ENCODE measurements at places on chromosomes 4 and X.
A peak's percentile ranks its signal among the peaks of the same experiment; 100 is the strongest.

DNA sequence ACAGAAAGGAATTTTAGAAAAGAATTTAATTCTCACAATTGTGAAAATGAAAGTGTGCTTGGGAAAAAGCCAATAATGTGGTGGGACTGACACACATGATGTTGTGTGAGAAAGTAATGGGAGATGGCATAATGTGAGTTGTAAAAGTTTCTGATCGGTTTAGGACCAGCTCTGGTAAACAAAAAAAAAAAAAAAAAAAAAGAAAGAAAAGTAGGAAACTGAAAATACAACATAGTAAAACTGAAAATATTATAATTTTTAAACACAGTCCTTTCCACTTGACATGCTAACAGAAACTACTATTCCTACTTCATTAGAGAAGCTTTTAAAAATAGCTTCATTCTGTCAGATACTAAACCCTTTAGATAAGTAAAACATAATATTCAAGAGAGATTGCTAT is 28.2 kb downstream of the RAP1GDS1 start:
- no peak for DNase-seq

GRCh38 chr4:182748949-182749348 is 168.2 kb downstream of the DCTD start:
- DNase-seq, result no peak

DNA sequence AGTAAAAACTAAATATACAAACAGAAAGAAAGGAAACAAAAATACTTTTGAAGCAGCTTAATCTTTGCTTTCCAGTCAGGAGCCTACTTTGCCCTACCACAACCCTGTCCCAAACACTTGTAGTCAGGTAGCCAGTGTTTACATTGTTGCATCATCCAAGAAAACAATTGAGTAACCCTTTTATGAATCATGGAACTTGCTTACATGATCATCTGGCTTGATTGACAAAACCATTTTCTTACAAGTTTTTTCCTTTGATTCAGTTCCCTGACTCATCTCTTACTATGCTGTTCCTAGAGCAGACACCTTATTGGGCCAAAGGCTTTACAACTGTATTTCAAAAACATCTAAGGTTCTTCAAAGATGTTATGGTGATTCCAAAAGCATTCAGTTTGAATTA is 740.1 kb downstream of the KLHL13 start:
- DNase-seq, result no peak

- DNase-seq, result no peak
Measured at GRCh38 chrX:69961365-69962072, 88.2 kb downstream of the AWAT2 start.

DNA sequence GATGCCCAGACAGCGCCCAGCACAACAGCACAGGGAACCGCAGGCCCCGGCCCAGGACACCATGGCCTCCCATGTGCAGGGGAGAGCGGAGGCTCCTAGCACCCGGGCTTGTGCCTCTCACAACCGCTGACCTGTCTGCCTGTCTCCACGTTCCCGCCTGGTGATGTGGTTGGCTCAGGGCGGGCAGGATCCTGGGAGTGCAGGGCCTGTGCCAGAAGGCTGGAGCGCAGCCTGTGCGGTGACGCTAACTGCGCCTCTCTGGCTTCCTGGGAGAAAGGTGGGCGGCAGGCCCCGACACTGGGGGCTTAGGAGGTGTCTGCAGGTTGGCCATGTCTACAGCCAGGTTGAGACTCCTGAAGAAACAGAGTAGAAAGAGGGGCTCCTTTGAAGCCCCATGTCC is 48.7 kb downstream of the CPZ start:
- DNase-seq, result no peak

DNA sequence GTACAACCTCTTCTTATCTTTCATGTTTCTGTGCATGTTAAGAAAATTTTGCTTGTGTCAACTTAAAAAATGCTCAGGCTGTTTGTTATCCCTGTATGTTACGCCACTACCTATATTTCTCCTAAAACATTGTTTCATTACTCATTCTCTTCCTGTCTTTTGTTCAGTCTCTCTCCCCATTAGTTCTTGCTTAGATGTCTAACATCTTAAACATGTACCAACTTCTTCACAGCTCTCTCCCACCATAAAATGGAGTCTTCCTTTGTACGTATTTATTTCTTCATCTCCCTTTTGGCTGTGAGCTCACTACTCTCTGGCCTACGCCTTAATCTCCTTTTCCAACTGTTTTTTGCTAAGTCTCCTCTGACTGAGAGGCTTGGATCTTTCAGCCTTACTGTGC is 36.4 kb downstream of the PCDH7 start:
- DNase-seq, result no peak

DNA sequence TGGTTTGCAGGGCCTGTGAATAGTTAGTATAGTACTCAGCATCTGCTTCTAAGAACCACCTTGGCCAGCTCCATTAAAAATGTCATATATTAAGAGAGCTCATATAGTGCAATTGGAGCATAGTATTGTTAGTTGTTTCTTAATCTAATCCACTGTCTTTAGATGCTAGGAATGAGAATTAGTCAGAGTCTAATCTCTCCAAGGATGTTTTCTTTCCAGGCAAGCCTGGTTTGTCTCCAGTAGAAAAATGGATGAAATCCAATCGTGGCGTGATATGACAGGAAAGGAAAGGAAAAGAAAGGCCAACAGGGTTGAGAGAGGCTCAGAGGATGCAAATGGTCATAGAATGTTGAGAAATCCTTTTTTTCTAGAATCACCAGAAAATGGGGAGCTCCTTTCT is 15.0 kb upstream of the TMEM164 start:
- no peak for DNase-seq

GRCh38 chr4:52019936-52020657 is at the start of gene LRRC66:
LRRC66 (minus strand) TSS chr4:52020363; CDS start chr4:52017613, 2,750 bp downstream.
- no peak for DNase-seq

GRCh38 chr4:173370477-173371291 is at the start of gene SAP30:
SAP30 (plus strand) TSS chr4:173370954; CDS start chr4:173371183, 229 bp downstream.
- DNase-seq, result peak; percentile 98

DNA sequence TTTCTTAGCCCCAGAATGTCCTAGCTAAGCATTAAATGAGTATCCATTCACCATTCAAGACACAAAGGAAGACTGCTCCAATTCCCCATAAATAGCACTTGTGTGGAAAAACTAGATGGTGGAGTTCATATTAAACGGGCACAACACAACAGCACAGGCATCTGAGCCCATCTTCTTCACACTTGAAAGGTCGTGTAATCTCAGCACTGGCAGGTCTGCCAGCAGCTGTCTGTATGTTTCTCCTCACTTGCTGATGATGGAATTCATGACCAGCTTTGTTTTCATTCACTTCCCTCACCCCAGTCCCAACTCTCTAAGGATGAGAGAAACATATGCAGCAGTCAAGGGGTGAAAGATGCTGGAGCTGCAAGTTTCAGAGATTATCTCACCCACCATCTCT is 148.7 kb downstream of the AFAP1 start:
- DNase-seq, result no peak

- DNase-seq, result no peak
Measured at GRCh38 chr4:109989044-109989443, 76.4 kb downstream of the EGF start.

DNA sequence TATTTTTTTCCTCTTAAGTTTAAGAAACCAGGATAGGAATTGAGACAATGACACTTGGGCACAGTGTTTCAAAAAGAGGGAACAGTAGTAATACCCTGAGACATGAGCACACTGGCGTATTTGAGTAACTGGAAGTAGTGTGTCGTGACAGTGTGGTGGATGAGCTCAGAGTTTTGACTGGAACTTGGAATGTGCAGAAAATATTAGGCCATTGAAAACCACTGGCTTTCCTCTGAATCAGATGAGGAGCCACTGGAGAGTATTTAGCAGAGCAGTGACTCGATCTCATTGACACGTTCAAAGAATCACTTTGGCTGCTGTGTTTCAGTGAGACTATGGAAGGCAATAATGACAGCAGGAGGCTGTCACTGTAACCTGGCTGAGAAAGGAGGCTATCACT is 1531.2 kb downstream of the STIM2 start:
- no peak for DNase-seq

DNA sequence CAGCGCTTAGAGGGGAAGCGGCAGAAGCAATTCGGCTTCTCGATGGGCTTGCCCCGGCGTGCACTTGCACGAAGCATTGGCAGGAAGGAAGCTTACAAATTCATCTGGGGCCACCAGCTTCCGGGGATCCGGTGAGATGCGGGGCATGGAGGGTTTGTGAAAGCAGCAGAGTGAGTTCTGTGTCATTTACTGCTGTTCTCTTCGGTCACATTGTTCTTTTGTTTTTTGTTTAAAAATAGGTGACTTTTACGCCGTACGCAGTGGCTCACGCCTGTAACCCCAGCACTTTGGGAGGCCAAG is 47.0 kb downstream of the ASMT start:
- no peak for DNase-seq

DNA sequence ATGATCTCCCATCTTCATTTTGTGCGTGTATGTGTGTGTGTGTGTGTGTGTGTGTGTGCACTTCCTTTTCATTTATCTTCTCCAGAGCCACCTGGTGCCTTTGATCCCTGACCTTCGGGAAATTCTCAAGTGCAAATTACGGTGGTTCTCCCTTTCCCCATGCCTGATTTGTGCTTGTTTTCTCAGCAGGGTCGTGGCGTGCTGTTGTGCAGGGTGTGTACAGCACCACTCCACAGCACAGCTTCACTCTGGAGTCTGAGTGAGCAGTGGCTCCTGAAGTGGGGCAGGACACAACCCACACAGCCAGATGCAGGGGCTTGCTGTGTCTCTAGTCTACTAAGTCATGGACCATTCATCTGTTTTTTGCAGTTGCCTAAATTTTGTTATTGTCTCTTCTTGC is 114.2 kb upstream of the TBC1D9 start:
- no peak for DNase-seq

- no peak for DNase-seq
Measured at GRCh38 chr4:110472583-110473329, 3.2 kb upstream of the ENPEP start.

GRCh38 chr4:89712141-89712540 is 124.8 kb downstream of the SNCA start:
- no peak for DNase-seq

DNA sequence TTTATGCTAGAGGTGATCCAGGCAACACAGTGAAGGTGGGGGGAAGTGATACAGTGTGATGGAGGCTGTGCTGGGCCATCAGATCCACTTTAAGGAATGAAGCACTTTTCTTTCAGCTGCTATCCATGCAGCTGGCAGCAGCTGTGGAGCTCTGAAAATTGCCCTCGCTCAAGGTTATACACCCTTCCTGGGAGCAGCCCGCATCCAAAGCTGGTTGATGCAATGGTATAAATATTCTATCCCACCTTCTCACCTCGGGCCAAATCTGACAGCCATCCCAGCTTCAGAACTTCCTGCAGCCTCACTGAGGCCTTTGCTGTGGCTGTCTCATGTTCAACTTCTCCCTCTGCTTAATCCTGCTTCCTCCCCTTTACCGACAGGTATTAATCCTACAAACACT is 18.6 kb downstream of the CXCL13 start:
- DNase-seq, result no peak

DNA sequence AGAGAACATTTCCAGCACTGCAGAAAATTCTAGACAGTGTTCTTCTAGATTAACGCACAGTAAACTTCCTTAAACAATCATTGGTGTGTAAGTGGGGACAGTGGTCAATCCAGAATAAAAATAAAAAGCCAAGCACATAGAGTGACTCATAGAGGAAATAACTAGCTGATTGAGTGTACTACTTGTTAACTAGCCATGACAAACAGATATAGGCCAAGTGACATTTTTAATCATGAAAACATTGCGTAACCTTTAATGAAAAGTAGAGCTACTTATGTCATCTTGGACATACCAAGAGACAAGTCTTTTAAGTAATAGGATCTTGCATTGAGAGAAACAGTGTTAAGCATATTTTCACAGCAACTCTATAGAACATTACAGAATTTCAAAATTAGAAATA is 233.9 kb upstream of the MAB21L2 start:
- no peak for DNase-seq

DNA sequence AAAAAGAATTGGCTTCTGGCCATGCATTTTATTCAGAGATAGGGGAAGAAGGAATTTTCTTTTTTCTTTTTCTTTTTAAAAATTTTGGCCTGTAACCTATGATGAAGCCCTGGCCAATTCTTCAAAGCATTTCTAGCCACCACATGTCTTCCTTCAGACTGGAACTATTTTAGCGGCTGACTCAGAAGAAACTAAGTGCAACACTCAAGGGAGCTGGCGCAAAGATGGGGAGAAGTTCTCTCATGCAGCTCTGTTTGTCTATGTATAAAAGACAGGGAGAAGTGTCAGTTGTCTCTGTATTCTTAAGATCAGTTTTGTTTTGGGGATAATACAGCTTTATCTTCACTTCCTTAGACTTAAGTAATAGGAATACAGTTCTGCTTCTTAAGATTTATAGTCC is 46.1 kb downstream of the MBNL3 start:
- DNase-seq, result no peak

- no peak for DNase-seq
Measured at GRCh38 chrX:139290310-139290709, 240.2 kb upstream of the F9 start.

DNA sequence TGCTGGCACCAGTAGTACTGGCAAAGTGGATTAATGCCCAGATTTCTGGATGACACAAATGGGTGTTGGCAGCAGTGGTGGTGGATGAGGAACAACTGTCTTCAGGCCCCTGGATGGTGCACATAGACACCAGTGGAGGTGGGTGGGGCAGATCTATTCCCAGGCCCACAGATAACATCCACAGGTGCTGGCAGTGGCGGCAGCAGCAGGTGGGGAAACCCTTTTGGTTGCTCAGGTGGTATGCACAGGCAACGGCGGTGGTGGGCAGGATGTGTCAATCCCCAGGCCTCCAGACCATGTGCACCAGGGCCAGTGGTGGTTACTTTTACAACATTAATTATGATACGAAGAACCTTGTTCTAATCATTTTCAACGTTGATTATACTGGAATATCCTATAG is 48.9 kb upstream of the FAT4 start:
- no peak for DNase-seq

GRCh38 chr4:87592124-87592523 is 16.2 kb upstream of the DSPP start:
- no peak for DNase-seq

- no peak for DNase-seq
Measured at GRCh38 chr4:119028296-119028695, 107.3 kb upstream of the MYOZ2 start.

GRCh38 chr4:152308951-152309350 is 226.9 kb downstream of the FBXW7 start:
- DNase-seq, result no peak

DNA sequence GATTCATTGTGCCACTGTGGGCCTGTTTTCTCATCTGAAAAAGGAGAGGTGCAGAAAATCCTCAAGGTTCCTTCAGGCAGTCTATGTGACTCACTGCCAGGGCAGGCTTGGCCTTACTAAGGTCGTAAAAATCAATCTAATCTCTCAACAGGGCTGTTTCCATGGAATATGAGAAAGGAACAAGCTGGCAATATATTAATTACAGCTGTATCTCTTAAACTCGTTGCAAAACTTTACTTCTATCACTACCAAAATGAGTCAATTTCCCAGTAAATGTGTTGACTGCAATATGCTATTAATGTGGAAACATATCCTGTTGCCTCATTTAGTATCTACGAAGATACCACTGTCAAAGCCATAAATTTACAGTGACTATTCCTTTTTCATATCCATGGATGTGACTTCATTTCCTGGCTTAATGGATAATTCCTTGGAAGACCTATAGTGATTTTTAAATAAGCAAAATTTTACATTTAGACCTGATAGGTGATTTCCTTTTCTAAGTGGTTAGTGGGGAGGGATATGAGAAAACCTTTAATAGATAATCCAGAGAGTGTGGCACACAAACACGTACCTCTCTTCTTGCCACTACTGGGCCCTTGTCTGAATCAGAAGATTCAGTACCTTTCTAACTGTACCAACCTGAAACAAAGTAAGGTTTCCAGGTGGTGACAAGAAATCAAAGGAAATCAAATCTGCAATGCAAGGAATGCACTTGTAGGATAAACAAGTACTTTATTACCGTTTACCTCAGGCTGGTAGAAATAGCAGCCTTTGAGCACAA is 127.4 kb upstream of the FTHL17 start:
- DNase-seq, result no peak

Data from anterior cingulate cortex (tissue), 58 donors.